AG10803 (cell line): ENCODE measurements at places on chromosomes 16 and 17.

DNA sequence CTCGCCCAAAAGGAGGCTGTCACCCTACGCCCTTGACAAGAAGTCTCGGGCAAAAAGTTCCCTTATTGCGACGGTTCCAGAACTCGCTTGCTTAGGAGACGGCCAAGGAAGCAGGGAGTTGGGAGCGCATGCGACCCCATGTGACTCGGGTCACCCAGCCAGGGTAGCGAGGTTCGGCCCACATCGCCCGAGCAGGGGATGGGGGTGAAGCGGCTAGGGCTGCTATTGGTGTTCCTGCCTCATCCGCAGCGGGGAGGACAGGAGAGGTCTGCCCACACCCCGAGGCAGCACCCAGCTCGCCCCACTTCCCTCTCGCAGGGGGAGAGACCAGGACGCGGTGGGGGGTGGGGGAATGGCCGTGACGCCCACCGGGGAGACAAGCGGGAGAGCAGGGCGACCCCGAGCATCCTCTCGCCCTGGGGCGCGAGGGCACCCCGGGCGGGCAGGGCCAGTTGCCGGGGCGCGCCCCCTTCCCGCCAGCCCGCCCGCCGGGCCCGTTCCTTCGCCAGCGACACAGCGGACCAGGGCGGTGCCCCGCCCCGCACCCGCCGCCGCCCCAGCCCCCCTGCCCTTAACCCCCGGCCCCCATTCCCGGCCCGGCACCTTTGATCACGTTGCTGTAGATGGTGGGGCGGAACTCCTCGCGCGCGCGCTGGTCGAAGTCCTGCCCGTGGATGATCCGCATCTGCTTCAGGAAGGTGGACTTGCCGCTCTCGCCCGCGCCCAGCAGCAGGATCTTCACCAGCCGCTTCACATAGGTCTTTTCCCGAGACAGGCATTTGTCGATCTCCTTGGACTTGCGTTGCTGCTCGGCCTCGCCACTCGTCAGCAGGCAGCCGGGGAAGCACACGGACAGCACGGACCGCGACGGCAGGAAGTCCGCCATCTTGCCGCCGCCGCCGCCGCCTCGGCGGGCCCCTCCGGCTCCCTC, 567 bp downstream of the GNA13 start:
- peak; percentile 41 for DNase-seq

- DNase-seq = no peak
Observed at GRCh38 chr16:57616876-57617275, 11.6 kb upstream of the ADGRG1 start.

GRCh38 chr16:318628-319027, 33.9 kb downstream of the AXIN1 start:
- DNase-seq = no peak

- no peak for DNase-seq
Observed at GRCh38 chr16:8644211-8645140, 23.0 kb downstream of the METTL22 start.

DNA sequence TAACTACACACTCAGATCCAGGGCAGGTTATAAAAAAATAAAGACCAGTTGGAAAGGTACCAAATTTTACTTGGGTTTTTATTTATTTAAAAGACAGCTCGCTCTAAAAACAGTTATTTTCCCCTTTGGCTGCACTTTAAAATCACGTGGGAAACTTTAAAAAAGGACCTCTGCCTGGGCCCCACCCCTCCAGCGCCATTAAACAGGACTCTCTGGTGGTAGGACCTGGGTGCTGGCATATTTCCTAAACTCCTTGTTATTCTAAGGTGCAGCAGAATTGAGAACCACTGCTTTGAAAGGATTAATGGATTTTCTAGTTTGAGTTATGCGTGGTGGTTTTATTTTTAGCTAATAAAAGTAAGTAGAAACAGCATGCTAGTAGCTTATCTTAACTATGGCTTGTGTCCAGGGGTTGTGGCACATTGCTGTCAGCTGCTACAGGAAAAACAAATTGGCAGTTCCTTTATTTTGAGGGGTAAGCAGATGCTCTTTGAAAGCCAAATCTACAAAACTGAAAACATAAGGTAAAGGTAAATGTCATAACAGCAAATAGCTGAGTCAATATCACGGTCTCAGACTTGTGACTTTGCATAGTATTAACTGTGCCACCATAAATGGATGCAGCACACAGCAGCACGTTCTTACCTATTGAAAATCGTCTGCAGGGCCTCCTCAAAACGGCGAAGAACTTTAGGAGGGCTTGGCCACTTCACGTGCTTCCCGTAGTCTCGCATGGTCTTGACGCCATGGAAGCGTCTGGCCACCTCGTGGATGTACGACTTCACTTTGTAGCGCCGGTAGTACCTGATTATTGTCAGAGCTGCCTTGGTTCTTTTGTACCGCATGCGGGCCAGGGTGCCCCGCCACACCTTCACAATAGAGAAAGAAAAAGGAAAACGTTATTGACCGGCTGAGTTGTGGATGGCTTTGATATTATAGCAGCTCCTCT, 172.0 kb downstream of the CDK5R1 start:
- DNase-seq = no peak

- no peak for DNase-seq
Observed at GRCh38 chr16:85935391-85935973, 36.5 kb downstream of the IRF8 start.

- no peak for DNase-seq
Observed at GRCh38 chr17:53100126-53100525, 722.6 kb upstream of the KIF2B start.

DNA sequence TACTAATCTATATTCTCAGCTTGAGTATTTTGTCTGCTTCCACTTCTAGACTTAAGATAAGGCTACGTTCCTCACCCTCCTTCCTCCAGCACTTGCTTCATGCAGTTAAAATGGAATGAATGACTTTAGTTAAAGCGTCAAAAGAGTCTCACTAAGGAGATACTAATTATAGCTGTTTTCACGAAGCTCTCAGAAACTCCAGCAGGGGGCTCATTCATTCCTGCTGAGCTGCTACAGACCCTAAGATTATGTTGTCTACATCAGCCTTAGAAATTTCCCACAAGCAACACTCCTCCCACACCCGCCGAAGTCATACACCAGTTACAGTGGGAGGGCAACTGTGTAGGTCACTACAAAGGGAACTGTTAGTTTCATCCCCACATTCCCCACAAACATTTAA, 57.0 kb upstream of the KIFC3 start:
- peak; percentile 10 for DNase-seq

GRCh38 chr17:177155-177554, 4.3 kb downstream of the DOC2B start:
- DNase-seq = no peak

DNA sequence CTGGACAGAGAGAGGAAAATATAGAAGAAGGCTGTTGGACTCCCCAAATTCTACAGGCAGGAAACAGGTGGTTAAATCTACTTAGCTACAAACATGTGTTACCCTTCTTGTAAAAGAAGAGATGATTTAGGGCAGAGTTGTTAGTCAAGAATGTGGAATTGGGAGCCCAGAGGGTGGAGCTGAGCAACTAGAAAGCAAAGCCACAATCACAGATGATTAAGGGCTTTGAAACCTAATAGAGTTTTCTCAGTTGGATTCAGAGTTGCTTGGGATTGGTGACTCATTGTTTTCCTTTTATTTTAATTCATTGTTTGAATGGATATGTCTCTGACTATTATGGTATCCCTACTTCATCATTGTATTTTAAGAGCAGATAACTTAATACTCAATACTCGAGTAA, 6.2 kb downstream of the ACSM5 start:
- no peak for DNase-seq

DNA sequence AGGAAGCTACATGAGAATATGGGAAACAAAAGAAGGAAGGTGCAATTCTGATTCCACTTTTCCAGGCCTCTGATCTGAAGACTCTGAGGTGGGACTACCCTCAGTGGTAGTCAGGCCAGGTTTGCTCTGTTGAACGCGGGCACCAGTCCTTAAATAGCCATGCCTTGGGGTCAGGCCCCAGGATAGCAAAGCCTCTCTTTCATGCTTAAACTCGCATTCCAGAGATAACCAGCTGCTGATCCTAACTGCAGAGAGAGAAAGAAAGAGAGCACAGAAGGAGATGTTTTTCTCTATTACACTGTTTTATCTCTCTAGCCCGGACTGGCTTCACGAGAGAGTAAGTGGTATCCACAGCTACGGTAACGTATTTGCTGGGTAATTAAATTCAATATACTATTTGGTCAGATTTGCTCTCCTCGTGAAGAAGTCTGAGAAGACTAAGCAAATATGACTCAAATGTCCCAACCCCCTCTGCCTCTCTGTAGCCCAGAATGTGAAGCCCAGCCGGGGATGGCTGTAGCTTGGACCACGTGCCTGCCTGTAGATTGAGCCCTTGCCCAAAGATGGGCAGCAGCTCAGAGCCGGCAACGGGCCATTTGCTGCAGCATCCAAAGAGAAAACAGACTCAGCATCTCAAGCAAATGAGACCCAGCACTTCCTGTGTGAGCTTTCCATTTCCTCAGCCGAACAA, 122.2 kb downstream of the SMG6 start:
- DNase-seq = peak; percentile 94

DNA sequence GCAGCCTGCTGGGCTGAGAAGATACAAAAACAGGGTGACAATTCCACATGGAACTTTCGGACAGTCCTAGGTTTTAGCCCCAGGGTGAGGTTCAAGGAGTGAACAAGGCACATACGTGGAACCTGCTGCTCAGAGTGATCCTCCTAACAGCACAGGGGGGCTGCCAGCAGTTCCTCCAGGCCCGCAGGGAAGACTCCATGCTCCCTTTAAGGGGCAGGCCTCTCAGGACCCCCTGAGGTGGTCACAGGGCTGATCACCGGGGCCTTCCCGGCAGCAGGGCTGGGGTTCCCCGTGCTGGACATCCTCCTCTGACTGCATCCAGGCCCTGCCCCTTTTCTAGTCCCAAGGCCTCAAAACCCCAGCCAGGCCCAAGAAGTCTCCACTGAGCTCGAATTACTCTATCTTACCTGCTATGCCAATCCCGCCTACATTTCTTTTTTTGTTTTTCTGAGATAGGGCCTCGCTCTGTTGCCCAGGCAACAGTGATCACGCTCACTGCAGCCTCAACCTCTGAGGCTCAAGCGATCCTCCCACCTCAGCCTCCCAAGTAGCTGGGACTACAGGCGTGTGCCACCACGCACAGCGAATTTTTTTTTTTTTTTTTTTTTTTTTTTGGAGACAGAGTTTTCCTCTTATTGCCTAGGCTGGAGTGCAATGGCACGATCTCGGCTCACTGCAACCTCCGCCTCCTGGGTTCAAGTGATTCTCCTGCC, 10.4 kb downstream of the CANT1 start:
- no peak for DNase-seq

GRCh38 chr17:21452377-21453143, 76.4 kb downstream of the KCNJ12 start:
- peak; percentile 71 for DNase-seq

- DNase-seq = no peak
Observed at GRCh38 chr17:66789093-66789492, 45.8 kb upstream of the CACNG5 start.

DNA sequence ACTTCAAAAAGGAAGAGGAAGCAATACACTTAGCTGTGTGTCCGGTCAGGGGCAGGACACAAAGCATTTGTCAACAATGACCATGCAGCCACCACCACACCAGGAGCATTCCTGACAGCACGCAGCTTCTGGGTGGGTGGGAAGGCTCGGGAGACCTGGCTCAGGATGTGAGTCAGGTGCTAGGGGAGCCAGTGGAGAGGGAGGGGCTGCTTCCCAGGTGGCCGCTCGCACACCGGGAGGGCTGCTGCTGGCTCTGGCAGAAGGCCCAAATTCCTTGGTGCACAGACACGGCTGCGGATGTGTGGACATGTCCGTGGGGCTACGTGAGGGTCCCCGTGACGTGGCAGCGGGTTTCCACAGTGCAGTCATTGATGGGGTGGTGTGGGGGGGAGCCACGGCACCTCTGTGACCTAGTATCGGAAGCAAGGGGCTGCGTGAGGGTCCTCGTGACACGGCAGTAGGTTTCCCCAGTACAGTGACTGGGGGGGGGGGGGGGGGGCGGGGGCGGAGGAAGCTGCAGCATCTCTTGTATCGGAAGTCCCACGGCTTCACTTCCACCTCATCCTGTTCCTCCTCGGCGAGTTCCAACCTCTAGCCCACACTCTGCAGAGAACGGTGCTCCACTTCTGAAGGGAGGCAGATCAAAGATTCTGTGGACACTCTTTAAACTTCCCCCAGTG, 112.8 kb downstream of the ZNF778 start:
- no peak for DNase-seq

- no peak for DNase-seq
Observed at GRCh38 chr17:79154951-79155585, 80.4 kb downstream of the ENGASE start.

DNA sequence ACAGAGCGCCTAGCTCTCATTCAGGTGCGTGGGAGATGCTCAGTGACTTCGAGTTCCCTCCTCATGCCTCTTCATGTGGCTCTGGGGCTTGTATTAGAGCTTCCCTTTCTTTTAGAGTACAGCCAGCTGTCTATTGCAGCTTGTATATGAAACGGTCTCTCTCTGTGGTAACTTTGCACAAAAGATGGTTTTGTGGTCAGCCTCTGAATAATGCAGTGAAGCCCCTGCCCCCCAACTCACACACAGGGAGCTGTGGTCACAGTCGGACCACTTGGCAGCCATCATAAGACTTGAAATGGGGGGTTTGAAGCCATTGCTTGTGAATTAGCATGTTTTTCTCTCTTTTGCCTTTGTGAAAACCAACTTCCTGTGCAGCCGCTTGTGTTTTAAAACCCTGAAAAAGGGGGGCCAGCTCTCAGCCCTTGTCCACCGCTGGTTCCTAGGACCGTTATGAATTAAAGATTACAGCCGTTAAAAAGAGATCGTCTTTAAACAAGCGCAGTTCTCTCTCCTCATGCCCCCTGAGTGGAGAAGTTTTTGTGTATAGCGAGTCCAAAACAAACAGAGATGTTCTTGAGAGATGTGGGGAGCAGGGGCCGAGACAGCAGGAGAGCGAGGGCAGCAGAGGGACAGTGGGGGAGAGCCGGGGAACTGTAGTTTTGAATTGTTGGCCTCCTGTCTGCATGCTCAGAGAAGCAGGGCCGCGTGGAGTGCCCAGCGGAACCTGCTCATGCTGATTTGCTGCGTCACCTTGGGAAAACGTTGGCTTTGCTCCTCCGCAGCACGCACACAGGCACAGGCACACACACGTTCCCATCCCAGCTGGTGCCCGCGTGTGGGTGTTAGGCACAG, 199.0 kb downstream of the MSI2 start:
- peak; percentile 38 for DNase-seq

- DNase-seq = no peak
Observed at GRCh38 chr17:34930283-34930682, 31.0 kb downstream of the CCT6B start.

GRCh38 chr17:40451420-40451819, 8.2 kb downstream of the IGFBP4 start:
- DNase-seq = peak; percentile 98

- peak; percentile 56 for DNase-seq
Observed at GRCh38 chr16:86222547-86222946, 287.8 kb upstream of the FOXF1 start.

DNA sequence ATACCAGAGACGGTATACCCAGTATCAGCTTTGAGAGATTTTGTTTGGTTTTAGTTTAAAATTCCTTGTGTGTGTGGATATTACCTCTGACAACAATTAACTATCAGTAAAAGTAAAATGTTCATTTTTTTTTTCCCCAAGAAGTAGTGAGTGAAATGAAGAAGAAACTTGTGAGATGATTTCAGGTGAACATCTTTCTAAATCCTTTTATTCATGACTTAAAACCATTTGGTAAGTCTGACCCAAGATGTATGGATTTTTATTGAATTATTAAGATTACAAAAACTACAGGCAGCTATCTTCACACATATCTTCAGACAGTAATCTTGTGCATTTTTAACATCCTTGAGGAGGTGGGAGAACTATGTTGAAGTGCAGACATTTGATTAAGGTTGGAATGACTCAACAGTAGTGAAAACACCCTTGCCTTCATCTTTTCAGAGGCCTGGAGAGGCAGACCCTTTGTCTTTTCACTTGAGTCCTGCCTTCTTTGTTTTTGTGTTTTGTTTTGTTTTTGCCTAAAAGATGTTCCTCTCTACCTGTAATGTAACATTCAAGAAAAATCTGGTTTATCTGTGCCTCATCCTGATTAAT, 240.3 kb upstream of the TBX2 start:
- DNase-seq = no peak
